ENCODE measurements at places on chromosomes 3 and 15. TPM values are rescaled to one million over a fixed set of nuclear protein-coding genes. Genes with fewer than 3 reads are reported as not detected.

CHRM5 gene
- 2.3 TPM for total RNA-seq

SLC24A5 gene
- total RNA-seq, result 1.2 TPM

ACTC1 gene
- 2.0 TPM for total RNA-seq

CPEB1 gene
- total RNA-seq, result 5.1 TPM

GRCh38 chr3:133187870-133188379 is 149.7 kb downstream of the TMEM108 start:
- DNase-seq, result peak; percentile 76

- DNase-seq, result no peak
Observed at GRCh38 chr15:42547918-42548248, 710 bp downstream of the LRRC57 start.

DNA sequence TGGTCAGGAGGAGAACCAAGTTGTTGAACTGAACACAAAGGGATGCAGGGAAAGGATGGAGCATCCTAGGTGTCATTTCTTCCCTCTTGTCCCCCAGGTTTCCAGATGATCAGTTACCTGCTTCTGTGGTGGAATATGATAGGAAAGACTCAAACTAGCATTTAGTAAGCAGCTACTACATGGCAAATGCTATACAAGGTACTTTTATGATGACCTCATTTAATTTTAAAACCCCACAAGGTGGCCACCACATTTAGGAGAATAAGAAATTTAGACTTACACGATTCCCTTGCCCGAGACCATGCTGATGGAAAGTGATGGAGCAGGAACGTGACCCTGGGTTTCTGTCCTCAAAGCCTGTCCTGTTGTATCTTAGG is 40.9 kb downstream of the CCR4 start:
- DNase-seq, result no peak

DNA sequence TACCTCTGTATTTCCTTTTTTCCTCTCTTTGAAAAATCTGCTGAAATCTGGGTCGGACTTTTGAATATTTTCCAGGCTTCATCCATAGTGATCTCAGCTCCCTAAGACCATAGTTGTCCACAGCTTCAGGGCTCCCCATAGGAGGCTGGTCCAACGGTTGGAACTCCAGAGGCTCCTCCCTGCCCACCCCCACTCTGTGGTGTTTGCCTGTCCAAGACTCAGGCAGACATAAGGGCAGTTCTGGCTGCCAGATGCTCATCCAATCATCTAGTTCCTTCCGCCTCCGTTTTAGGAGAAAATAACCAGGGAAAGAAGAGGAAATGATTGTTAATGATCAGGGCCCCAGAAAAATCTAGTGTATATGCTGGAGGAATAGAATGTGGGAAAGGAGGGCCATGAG is 27.9 kb upstream of the PRTG start:
- no peak for DNase-seq

DNA sequence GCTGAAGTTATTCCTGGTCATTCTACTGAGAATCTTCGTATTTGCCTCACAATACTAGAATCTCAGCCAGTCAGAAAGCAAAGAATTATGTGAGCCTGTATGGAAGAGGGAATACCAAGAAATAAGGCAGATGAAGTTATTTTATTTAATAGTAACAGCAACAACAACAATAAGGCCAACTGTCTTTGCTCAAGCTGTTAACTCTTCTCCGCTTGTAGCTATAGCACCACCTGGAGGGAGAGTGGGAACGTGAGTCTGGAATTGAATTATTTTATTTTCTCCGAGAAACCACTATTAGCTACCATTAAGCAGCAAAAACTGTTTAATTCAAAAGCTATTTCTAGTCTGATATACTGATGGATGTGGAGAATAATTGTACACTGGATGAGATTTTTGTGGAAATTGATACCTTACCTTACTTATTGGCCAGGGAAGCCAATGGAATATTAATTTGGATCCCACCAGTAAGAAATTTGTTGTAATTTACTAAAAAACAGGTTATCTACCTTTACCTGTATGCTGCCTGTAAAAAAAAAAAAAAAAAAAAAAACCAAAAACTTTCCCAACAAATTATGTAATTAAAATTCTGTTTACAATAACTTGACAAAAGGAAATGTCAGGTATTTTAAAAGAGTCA is 50.1 kb downstream of the CALML4 start:
- DNase-seq, result peak; percentile 35

- no peak for DNase-seq
Observed at GRCh38 chr3:46498916-46499519, 1.2 kb downstream of the RTP3 start.

- DNase-seq, result no peak
Observed at GRCh38 chr3:94520364-94520763, 457.5 kb downstream of the NSUN3 start.

DNA sequence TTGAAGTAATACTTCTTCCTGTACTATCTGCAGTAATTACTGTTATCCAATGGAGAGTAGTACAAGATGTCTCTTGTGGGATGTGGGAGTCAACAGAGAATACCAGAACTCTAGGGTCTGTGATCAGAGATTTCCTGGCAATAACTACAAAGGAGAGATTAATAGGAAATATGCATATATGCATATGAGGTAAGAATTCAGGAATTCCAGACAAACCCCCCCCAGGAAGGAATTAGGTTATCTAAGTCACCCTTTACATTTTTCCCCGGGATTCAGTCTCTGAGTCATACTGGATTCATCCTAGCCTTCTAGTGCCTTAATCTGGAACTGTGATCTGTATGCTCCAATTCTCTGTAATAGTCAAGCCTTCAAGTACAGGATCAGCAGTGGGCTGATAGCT is 49.4 kb downstream of the GTF2E1 start:
- DNase-seq, result no peak

DNA sequence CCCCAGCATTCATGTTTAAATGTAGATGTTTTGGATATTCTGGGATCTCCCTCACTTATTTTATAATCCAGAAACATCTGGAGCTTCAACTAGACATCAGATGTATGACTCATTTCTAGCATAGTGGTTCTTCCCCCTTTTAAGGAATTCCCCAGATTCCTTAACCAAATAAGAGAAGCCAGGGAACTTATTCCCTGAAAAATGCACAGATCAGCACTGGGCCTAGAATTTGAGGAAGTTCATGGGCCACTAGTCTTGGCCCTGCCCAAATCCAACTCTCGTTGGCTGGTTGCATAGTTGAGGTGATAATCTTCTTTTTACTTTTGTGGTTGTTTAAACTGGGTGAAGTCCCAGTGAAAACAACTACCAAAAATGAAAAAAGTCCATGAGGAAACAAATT is 20.4 kb downstream of the RARRES1 start:
- no peak for DNase-seq

GRCh38 chr3:156769721-156770654 is 56.2 kb upstream of the LEKR1 start:
- no peak for DNase-seq

DNA sequence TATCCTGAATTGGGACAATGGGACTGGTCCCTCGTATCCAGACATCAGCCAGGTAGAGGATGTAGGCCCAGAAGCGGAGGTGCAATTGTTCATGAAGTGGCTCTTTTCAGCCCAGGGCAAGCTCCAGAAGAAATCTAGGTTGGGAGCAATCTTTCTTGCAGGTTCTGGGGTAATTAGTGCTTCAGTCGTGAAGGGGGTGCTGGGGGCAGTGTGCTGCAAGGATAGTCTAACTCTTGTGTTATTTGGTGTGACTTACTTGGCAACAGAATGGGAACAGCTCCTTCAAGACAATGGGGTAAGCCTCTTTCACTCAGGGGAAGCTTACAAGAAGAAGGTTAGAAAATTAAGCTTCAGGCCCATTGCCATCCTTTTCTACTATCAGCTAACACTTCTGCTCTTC is 273.0 kb downstream of the DIPK2A start:
- DNase-seq, result no peak

DNA sequence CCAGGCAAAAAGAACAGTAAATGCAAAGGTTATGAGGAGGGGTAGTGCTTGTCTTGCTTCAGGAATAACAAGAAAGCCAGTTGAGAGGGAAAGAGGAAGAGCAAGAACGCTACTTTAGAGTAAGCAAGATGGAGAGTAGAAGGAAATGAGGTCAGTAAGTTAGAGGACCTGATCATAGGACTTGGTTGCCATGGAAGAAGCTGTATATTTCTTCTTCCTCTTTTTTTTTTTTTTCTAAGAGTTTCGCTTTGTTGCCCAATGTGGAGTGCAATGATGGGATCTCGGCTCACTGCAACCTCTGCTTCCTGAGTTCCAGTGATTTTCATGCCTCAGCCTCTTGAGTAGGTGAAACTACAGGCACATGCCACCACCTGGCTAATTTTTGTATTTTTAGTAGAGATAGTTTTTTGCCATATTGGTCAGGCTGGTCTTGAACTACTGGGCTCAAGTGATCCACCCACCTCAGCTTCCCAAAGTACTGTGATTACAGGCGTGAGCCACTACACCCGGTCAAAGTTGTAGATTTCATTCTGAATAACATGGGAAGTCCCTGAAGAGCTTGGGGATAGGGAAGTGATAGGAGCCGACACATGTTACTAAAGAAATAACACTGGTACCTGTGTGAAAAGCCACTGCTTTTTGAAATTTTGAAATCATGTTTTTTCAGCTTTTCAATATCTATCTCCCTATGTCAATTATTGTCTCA is 527.9 kb upstream of the NAALADL2 start:
- DNase-seq, result no peak

DNA sequence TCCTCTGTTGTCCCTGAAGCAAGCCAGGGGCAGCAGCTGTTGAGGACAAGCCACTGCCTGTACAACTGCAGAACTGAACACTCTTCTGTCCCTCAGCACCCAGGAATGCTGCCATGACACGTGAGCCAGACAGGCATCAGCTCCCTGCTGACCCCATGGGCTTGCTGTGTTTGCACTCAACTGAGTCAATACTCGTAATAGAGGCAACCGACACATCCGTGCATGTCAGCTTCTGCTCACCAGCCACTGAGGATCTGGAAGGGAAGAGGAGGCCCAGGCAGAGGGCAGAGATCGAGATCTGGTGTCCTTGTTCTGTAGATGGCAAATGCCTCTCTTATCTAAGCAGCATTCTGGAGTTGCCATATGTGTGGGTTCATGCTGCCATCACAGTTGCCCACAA is 54.3 kb upstream of the SEC61A1 start:
- DNase-seq, result no peak

GRCh38 chr3:81974751-81975150 is 213.3 kb upstream of the GBE1 start:
- DNase-seq, result no peak

- DNase-seq, result no peak
Observed at GRCh38 chr15:45604326-45604725, 17.1 kb downstream of the BLOC1S6 start.

DNA sequence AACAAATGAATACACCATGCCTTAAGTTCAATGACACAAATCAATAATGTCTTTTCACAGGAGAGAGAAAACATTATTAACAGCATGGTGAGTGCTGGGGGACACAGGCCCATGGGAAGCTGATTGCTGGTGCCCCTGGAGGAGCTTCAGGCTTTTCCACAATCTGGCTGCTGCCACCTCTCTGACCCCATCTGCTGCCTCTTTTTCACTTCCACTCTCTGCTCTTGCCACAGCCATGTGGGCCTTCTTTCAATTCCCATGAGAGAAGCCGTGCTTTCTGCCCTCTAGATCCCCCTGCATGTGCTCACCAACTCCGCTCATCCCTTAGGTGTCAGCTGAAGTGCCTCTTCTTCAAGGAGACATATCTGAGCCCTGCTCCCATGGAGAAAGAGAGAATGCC is 21.0 kb upstream of the CTXND1 start:
- DNase-seq, result no peak

DNA sequence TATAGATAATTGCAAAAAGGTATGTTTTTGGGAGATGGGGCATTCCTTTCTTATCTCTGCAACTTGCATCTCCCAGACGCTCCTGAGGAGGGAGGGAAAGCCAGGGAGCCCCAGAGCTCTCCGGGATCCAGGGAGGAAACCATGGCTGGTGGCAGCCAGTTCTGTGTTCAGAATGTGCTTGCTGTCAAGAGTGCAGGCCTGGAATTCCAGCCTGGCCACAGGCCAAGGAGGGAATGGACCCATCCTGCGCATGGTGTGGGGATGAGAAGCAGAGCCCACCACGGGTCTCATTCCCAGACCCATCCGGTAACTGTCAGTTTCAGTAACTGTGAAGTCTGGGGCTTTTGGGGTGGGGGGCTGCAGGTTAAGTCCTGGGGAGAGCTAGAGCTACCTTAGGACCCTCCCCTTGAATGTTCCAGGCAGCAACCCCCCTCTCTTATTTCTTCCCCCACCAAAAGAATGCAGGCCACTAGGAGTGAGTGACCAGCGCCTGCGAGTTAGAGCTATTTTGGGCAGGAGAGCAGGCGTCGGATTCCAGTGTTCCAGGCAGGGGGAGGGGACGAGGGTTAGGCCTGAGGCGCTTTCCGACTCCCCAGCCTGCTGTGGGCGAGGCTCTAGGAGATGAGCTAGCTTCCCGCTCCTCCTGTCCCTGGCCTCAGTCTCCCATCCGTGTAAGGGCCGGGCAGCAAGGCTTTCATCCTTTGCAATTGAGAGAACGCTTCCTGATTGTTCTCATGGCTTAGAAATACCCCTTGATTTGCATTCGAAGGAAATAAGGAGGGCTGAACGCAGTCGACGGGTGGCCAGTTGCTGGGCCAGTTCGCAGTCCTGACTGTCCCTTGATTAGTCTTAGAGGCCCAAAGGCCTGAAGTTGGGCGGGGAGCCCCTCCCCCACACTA is 781 bp upstream of the DAG1 start:
- peak; percentile 75 for DNase-seq
